ENCODE measurements at places on chromosomes 13 and 19.

DNA sequence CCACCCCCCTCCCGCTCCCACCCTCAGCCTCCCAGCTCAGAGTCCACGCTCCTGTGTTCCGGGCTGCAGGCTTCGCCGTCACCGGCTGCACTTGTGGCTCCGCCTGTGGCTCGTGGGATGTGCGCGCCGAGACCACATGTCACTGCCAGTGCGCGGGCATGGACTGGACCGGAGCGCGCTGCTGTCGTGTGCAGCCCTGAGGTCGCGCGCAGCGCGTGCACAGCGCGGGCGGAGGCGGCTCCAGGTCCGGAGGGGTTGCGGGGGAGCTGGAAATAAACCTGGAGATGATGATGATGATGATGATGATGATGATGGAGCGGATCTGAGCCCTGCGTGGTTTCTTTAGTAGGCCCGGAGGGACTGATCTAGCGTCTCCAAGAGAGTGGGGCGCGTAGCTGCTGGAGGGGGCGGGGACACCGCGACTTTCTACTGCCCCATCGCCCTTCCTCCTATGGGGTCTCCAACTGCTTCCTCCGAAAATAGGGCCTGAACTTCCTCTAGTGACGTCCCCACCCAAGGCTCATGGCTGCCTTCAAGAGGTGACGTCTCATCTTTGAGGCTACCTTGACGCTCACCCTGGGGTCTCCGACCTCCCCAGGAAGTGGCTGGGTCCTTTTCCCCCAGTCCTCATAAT lies 1.4 kb downstream of the RETN start:
- DNase-seq, result no peak

DNA sequence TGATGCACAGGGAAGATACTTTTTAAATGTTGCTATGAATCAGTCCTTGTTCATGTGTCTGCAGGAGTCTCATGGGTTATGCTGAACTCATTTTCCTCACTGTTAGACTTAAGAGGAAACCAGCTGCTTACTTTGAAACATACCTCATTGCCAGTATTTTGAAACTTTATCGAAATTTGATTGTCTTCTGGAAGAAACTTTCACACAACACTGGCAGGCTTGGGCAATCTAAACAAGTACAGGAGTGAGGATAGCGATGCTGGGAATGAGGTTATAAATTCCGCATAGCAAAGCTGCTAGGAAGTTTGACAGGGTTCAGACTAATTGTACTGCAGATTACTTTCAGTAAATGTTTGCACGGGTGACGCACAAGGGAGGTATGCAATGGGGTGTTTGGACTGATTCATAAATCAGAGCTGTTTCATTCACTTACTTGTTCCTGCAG lies 245.7 kb downstream of the DNAJC15 start:
- no peak for DNase-seq

GRCh38 chr13:114109641-114110041 lies 22.8 kb downstream of the RASA3 start:
- DNase-seq, result peak; percentile 44

- no peak for DNase-seq
These were observed 8.1 kb downstream of the STK11 start for GRCh38 chr19:1213391-1214286.

DNA sequence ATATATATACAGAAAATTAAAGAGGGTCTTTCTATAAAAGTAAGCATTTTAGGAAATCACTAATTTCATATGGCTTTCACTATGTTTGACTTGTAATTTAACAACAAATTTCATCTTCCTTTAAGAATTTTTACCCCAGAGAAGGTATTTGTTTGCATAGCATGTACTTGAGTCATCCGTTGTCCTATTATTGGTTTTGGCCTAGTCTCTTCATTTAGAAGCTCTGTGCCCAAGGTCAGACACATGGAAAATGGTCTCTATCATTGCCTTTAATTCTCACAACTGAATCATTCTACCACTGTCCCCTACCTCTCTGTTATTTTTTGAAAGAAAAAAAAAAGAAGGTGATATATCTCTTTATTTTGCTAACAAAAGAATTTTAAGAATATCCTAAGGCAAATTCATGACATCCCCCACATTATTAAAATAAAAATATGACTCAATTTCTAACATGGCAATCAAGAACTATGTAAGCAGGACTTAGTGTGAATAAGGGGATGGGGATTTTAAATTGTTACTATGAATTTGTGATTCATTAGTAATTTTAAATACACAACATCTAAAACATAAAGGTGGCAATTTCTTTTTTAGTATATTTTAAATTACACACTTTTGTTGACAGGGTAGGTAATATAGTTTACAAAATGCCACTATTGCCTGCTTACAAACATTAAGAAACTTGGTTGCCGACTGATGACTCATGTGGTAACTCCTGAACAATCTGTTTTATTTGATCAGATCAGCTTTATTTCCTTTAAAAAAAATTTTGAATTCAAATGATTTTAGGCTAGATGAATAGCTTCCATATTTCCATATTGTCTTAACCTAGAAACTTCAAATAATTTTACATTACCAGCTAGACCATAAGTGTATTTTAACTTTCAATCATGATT lies 13.9 kb downstream of the SLITRK5 start:
- DNase-seq, result no peak

DNA sequence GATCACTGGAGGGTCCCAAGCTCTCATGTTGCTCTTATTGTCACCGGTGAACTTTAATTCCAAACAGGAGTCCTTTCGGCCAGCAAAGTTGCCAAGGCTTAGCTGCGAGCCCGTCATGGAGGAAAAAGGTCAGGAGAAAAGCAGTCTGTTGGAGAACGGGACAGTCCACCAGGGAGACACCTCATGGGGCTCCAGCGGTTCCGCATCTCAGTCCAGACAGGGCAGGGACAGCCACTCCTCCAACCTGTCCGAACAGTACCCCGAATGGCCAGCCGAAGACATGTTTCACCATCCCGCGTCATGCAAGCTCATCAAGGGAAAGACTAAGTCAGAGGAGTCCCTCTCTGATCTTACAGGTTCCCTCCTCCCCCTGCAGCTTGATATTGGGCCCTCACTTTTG lies 10.4 kb downstream of the ZNF91 start:
- DNase-seq, result no peak

DNA sequence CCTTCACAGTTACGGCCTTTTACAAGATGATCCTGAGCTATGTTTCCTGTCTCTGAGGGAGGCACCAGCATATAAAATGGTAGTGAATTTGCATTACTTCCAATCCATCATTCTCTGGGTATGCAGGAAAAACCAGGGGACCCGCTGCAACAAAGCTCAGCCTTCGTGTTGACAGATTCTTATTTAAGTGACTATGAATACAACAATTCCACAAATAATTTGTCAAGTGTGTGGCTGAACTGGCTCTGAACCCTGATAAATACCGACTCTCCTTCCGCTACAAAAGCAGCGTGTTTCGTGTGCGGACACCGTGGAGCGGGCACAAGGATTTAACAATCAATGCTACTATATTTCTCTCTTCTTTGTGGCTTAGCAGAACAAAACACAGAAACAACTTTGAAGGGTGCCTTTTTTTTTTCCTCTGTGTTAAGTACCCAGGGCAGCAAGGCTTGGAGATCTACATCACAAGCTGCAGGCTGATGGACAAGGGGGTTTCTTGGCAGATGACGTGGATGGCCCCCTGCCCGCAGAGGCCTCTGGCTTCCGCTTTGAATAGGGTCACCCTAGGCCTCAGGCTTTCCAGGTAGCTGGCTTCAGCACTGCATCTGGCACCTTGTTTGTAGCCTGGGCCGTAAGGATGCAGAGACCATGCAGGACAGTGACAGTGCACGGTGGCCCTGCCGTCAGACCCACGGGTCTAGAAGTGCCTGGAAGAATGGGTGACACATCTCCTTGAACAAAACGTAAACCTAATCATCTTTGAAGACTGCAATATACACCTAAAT lies 280.5 kb upstream of the TSHZ3 start:
- no peak for DNase-seq

DNA sequence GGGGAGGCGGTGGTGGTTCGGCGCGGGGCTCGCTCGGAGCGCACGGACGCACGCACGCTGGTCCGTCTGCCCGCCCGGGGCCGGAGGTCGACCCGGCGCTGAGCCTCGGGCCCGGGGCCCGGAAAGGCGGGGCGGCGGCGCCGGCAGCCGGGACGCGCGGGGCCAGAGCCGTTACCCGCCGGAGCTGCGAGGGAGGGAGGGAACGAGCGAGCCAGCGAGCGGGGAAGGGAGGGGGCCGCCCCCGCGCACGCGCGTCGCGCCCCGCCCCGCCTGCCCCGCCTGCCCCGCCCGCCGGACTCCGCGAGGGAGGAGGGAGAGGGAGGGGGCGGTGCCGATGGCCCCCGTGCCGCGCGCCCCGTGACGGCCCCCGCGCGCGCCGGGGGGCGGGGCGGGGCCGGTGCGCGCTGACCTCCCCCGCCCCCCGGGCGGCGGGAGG lies 15.0 kb downstream of the CIC start:
- peak; percentile 74 for DNase-seq

DNA sequence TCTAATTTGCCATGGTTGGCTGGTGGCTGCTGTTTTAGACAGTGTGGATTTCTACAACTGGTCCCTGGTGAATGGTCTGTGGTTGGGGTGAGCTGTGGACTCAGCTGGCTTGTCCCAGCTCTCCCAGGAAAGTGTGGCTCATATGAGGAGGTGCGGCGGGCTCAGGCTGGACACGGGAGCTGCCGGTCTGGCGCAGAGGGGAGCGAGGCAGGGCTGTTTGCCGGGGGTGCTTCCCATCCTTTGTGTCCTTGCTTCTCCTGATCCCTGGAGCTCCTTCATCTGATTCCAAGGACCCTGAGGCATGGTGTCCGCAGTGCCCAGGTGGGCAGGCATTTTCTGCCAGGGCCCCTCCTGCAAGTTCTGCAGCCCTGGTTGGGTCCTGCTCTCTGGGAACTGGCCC lies 104.9 kb downstream of the TEX29 start:
- no peak for DNase-seq

DNA sequence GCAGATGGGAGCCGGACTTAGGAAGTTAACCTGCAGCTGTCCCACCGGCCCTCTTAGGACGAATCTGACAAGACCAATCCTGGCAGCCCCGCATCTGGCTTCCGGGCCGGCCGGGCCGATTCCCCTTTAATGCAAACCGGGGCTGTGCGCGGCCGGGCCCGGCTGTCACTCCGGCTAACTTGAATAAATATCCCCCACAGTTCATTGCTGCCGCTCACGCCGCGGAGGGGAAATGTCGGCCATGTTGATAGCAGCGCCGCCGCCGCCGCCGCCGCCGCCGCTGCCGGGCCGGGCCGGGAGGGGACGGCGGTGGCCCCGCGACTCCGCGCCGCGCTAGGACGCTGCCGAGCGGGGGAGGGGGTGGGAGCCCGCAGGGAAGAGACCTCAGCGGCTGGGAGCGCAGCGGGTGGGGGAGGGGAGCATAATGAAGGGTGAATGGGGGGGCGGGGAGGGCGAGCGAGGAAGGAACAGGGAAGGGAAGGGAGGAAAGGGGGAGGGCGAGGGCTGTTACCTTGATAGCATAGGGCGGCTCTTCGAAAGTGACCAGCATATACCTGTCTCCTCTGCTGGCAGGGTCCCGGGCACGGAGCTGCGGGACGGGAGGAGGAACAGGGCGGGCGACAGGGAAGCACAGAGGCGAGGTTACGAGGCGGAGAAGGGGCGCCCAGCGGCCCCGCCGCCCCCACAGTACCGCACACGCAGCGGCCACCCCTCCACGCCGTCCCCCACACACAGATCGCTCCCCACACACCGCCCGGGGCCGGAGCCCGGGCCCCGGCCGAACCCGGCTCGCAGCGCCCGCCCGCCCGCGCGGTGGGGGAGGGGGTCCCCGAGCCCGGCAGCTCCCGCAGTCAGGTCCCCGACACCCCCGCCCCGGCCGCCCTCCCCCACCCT lies 1.1 kb downstream of the INTS6 start:
- peak; percentile 60 for DNase-seq

- no peak for DNase-seq
These were observed 5.4 kb upstream of the NDFIP2 start for GRCh38 chr13:79475569-79475968.

GRCh38 chr19:39906283-39906682 lies 28.2 kb downstream of the FCGBP start:
- no peak for DNase-seq
